ENCODE measurements at places on chromosomes 4 and X.

GRCh38 chr4:5322321-5322720, 271.0 kb downstream of the STK32B start:
- DNase-seq, result no peak

DNA sequence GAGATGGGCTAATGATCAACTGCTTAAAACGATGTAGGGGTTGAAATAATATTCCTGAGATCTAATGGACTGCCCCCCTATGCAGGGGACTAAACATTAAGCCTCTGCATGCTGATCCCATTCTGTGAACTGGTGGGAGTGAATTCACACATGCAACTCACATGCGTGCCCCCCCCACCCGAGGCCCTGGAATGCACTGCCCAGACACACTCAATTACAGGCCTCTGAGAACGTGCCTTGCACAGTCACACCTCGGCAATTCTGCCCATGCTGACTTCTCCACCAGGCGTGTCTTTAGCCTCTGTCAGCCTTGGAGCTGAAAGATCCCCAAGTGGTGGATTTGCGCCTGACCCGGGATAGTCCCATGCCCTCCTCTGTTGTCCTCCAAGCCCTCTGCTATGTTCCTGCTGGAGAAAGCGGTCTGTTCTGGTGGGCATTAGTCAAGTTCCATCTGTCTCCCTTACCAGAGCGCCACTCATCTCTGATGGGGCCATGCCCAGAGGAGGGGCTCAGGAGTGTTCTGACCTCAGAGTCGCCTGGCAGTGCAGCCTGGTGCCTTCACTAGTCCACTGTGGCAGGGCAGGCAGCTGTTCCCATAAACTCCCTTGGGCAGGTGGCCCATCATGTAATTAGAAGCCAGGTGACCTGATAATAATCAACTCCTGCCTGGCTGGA, 86.5 kb downstream of the DRD5 start:
- no peak for DNase-seq

DNA sequence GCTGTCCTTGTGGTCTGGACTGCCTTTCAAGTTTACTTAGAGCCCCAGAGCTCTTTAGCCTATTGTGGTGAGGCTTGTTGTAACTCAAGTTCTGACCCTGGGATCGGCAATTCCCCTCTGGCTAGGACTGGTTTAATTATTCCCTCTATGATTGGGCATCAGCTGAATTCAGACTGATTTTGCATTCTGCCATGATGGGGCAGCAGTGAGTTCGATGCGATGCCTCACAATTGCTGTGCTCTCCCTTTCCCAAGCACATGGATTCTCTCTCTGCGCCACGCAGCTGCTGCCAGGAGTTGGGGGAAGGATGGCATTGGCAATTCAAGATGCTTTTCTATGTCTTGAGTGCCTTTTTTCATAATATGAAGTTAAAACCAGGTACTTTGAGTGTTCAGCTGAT, 327.8 kb upstream of the CXorf51B start:
- no peak for DNase-seq

- no peak for DNase-seq
Measured at GRCh38 chr4:182418054-182418734, 175.0 kb downstream of the TENM3 start.

- peak; percentile 81 for DNase-seq
Measured at GRCh38 chr4:38062088-38062775, 102.0 kb downstream of the PTTG2 start.

GRCh38 chr4:78654807-78655206, 103.2 kb downstream of the ANXA3 start:
- no peak for DNase-seq

GRCh38 chrX:136643243-136643642, 4.7 kb upstream of the CD40LG start:
- DNase-seq, result no peak

DNA sequence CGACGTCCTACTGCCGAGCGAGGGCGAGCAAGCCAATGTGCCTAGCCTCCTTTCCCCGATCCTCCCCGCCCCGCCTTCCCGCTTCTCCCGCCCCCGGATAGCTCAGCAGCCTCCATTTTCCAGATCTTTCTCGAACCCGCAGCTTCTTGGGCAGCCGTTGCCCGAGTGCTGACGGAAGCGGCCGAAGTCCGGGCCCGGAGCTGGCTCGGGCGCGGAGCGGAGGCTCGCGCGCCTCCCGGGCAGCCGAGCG, 172 bp upstream of the HSPA4L start:
- peak; percentile 93 for DNase-seq

DNA sequence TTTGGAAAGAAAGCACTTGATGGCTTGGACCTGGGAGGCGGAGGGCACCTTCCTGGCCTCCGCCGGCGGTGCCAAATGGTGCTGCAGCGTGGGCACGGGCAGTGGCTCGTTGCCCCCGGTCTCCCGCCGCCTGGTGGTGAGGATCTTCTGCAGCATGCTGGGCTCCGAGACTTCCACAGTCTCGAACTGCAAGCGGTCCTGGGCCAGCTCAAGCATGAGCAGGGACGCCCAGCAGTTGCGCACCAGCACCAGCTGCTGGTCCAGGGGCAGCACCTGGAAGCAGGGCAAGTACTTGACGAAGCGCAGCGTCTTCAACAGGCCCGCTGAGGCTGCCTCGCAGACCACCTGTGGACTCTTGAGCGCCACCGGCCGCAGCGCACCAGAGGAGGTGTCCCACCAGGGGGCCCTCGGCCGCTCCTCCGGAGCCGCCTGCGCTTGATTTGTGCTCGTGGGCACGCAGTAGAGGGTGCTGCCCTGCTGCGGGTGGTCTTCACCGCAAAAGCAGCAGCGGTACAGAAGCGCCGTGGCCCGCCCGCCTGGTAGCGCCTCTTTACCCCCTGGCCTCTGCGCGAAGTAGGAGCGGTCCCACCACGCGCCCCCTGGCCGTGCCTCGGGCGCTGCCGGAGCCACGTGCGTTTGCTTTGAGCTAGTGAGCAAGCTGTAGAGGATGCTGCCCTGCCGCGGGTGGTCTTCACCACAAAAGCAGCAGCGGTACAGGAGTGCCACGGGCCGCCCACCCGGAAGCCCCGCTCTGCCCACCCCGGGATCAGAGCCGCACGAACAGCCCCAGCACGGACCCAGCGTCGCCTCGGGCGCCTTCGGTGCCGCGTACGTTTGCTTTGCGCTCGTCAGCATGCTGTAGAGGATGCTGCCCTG, 689 bp downstream of the NR0B1 start:
- peak; percentile 37 for DNase-seq

DNA sequence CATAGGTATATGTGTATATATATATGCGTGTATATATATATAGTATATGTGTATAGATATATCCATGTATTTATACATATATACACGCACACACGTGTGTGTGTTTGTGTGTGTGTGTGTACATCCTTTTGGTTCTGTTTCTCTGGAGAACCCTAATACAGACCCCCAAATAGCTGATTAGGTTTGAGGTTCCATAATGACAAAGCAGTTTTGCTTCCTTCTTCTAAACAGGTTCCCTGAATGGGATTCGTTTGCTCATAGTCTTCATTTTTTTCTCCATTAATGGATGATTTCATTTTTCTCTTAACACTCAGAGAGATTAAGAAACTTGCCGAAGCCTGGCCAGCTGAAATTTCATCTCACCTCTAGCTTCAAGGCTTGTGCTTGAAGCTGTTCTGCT, 234.0 kb upstream of the BCOR start:
- no peak for DNase-seq
